Stimulated activated naive CD8-positive, alpha-beta T cell treated with anti-CD3 and anti-CD28 coated beads, Interleukin-15, amount 100 ng/mL, for 72 hours (primary cell): ENCODE measurements at places on chromosomes 5 and 9.

GRCh38 chr5:147648597-147648996 lies 133.9 kb downstream of the JAKMIP2 start:
- DNase-seq, result no peak

DNA sequence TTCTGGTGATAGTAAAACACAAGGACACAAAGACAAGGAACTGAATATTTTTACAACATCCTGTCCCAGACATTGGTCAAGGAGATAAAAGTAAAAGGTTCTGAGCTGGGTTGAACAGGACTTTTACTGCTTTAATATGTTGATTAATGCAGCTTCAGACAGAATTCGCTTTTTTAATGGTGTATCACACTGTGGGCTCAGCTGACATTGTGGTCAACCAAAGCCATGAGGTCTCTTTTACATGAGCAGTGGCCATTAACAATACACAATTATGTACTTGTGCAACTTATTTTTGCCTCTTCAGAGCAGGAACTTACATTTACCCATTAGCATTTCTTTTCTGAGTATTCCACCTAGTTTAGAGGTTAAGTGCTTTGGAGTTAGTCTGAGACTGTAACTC lies 22.8 kb upstream of the ERBIN start:
- no peak for DNase-seq

- no peak for DNase-seq
These were observed 286.5 kb downstream of the MAST4 start for GRCh38 chr5:66882606-66883227.

- no peak for DNase-seq
These were observed 8.6 kb downstream of the SUSD1 start for GRCh38 chr9:112166176-112167140.

- no peak for DNase-seq
These were observed 202.9 kb upstream of the IER5L start for GRCh38 chr9:129380961-129381401.

DNA sequence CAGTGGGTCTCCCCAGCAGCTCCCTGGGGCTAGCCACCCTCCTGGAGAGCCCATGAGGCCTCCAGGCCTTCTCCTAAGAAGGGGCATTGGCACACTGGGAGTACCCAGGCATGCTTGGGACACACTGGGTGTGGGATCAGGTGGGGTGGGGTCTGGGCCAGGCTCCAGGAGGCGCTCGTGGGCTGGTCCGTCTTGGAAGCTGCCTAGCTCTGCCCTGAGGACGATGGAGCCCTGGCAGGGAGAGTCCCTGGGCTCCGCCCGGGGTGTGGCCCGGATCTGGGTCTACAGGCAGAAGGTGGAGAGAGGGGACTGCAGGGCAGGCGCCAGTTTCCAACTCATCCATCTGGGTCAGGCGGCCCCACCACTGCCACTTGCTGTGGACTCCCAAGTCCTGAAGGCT lies 2.4 kb downstream of the PRRX2 start:
- no peak for DNase-seq

DNA sequence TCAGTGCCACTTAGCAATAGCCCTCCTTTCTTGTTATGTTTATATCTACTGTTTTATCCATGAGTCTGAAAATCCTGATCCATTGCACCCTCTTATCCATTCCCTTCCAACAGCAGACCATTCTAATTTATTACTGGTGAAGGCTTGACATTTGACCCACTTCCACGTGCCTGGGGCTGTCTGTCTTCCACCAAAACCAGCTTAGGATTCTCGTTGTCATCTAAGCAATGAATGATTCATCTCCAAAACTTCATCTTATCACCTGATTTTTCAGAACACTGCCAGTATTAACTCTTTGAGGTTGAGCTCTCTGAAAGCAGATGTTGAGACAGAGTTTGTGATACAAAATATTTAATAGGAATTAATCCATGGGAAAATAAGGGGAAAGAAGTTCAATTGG lies 277.8 kb upstream of the FBXL7 start:
- DNase-seq, result no peak

GRCh38 chr5:158382473-158382872 lies 523.5 kb upstream of the CLINT1 start:
- DNase-seq, result peak; percentile 44

GRCh38 chr5:115461506-115462290 lies 82.9 kb downstream of the FEM1C start:
- DNase-seq, result peak; percentile 28

- DNase-seq, result no peak
These were observed 147.6 kb downstream of the ROR2 start for GRCh38 chr9:91802391-91802790.

DNA sequence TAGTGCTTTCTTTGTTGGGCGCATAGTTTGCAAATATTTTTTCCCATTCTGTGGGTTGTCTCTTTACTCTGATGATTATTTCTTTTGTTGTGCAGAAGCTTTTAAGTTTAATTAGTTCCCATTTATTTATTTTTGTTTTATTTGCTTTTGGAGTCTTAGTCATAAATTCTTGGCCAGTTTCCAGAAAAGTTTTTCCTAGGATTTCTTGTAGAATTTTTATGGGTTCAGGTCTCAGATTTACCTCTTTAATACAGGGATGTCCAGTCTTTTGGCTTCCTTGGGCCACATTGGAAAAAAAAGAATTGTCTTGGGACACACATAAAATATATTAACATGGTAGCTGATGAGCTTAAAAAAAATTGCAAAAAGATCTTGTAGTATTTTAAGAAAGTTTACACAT lies 122.0 kb downstream of the WDR70 start:
- no peak for DNase-seq

DNA sequence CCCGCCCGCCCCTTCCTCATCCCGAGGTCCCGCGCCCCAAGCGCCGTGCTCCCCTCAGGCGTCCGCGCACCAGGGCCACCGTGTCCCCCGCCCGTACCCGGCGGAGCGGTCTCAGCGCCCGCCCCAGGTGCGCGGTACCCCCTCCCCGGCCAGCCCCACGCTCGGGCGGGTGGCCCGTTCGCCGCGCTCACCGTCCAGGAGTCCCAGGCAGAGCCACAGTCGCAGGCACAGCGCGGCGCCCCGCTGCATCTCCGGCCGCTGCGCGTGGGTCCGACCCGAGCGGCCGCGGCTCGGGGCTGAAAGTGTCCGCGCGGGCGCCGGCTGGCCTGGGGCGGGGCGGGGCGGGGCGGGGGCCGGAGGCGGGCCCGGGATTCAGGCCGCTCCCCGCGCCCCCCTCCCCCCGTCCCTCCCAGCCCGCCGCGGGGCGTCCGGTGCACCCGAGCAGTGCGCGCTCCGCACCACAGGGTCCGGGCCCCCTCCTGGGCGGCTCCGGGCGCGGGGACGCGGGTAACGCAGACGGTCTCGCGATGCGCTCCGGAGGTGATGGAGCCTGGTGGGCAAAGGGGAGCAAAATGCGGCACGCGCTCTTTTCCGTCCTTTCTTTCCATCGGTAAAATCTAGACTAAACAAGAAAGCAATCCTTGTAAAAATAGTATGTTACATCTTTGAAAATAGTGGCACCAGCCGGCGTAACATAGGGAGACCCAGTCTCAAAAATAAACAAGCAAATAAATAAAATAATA lies at the start of gene FLT4:
Gene FLT4 (minus strand): TSS at position 304 of the 743 bp plus-strand sequence. CDS start 55 bp downstream, at position 249.
- DNase-seq, result no peak

DNA sequence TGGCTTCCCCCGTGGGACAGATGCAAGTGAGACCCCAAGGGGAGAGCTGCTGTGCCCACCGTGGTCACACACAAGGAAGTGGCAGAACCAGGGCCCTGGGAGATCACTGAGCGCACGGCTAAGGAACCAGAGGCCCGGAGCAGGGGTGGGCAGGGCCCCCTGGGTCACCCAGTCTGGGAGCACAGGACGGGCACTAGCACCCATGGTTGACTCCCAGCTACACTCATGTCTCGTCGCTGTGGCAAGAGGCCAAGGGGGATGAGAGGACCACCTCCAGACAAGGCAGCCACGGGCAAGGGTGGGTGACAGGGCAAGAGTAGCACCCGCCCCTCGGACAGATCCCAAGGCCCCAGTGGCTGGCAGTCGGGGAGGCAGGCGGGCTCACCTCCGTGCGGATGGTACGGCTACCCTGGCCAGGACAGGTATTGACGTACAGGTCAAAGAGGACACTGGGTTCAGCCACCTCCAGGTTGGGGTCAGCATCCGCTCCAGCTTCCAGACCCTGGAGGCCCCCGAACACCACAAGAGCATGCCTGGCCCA lies 5.1 kb downstream of the ENDOG start:
- no peak for DNase-seq

- no peak for DNase-seq
These were observed 297.6 kb downstream of the BRINP1 start for GRCh38 chr9:119071636-119072035.

GRCh38 chr9:128020692-128021091 lies 39.9 kb upstream of the EEIG1 start:
- no peak for DNase-seq

DNA sequence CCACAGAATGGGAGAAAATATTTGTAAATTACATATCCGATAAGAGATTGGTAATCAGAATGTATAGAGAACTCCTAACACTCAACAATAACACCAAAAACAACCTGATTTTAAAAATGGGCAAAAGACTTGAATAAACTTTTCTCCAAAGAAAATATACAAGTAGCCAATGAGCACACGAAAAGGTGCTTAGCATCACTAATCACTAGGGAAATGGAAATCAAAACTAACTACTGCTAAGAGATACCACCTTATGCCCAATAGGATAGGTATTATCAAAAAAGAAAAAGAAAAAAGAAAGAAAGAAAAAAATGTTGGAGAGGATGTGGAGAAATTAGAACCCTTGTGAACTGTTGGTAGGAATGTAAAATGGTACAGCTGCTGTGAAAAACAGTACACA lies 212.1 kb downstream of the TLR4 start:
- DNase-seq, result no peak

DNA sequence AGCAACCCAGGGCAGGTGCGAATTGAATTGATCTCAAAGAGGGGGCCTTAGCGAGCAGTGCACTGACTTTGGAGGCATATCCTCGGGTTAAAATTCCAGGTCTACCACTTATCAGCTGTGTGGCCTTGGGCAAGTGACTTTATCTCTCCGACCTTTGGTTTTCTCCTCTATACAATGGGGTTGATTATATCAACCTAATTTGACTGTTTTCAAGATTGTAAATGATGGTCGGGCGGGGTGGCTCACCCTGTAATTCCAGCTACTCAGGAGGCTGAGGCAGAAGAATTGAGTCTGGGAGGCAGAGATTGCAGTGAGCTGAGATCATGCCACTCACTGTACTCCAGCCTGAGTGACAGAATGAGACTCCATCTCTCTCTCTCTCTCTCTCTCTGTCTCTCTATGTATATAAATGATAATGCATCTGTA lies 18.7 kb downstream of the SPRY4 start:
- DNase-seq, result no peak

DNA sequence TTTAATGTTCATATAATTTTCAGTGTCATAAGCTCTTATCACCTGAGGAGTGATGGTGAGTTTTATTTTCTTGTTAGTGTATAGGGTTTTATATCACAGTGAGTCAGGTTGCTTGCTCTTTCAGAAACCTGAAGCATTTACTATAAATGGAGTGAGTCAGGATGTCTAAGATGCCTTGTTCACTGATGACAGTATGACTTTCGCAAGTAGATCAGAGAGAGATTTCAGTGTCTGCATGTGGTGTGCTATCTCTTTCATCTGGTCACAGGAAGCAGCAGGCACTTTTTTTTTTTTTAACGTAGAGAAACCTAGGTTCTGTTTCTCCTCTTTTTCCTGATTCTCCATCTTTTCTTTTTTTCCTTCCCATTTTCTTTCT lies 237.1 kb downstream of the DMRTA1 start:
- no peak for DNase-seq

DNA sequence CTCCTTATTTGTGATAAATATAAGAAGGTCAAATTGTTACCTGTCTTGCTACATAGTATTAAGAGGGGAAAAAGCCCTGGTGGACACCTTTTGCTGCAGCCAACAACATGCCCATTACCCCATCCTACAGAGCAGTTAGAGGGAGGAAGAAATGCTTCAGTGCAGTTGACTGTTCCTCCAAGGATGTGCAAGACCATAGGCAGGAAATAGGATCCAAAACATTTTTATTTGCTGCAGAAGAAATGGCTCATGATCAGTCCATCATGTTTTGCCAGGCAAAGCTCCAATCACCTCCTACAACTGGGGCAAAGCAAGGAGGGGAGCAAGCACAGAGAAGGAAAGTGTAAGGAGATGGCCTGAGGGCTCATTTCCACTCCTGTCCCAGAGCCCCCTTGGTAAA lies 399.1 kb upstream of the PIK3R1 start:
- no peak for DNase-seq

GRCh38 chr9:107226421-107226820 lies 56.7 kb upstream of the RAD23B start:
- no peak for DNase-seq

- DNase-seq, result no peak
These were observed 276.4 kb downstream of the FBXL7 start for GRCh38 chr5:15776346-15776745.

GRCh38 chr9:35749515-35750255 lies 598 bp downstream of the RGP1 start:
- peak; percentile 42 for DNase-seq

DNA sequence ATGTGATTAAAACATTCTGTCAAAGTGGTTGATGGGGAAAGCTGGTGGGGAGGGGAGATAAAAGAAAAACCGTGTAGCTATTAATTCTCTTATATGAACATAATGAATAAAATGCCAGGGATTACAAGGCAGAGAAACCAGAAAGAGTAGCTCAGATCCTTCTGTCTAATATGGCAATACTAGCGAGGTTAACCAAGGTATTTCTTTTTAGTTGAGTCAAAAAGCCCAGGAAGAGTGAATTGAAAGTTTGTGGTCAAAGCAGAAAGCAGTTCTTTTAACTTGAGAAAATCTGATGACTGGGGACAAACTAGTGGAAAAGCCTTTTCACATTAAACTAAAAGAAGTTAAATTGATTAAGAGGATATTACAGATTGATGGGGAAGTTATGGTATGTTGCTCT lies 76.0 kb downstream of the ERBIN start:
- DNase-seq, result no peak

DNA sequence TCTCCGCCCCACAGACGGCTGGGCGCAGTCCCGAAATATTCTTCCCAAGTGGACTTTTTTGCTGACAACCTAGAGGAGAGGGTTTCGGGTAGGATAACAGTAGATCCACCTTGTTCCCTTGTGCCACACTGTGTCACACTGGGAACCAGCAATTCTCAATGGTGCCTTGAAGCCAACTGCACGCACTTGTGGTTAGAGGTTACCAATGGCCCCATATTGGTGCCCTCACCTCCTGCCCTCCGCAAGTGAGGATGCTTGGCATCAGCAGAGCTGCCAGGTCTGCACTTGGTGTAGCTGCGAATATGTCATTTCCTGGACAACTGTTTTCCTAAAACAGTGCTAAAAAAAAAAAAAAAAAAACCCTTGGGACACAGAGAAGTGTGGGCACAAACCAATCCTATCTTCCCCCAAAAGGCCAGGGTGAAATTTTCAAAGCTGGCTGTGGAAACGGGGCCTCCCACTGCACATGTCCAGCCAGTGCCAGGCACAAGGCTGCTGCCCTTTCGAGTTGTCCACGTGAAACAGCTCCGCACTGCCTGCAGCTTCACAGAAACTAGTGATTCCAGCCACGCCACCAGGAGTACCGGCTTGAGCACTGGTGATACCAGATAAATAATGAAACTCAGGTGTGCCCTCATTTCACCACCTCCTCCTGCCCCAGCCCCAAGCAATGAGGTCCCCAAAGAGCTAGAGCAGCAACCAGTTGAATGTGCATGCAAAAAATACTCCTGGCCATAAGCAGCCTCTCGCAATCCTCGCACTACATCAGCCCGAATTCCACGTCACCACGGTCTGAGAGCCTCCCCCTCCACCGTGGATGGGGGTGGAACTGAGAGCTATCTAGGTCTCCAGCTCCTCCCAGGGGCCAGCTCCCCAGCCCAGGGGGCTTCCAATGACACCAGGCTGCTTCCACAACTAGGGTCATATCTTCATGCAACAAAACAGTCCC lies 51.2 kb downstream of the USP20 start:
- peak; percentile 87 for DNase-seq
